Eye (tissue), 1 donor: ENCODE measurements at places on chromosomes 2 and 18.

- no peak for DNase-seq
Observed at GRCh38 chr2:12303181-12304030, 413.3 kb upstream of the TRIB2 start.

DNA sequence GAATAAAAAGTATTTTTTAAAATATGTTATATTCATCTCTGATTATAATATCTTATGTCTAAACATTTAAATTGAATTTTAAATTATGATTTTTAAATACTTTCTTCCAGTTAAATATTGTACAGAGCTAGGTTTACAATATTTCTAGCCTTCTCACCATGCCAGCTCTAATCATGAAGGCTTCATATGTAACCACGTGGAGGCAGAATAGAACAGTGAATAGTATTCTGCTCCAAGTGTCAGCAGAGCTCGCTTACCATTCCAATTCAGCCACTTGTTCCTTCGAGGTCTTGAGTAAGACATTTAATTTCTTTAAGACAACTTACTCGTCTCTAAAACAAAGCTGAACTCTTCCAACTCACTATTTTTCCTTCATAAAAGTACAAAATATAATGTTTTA is 871.8 kb downstream of the SUCLG1 start:
- DNase-seq = no peak

DNA sequence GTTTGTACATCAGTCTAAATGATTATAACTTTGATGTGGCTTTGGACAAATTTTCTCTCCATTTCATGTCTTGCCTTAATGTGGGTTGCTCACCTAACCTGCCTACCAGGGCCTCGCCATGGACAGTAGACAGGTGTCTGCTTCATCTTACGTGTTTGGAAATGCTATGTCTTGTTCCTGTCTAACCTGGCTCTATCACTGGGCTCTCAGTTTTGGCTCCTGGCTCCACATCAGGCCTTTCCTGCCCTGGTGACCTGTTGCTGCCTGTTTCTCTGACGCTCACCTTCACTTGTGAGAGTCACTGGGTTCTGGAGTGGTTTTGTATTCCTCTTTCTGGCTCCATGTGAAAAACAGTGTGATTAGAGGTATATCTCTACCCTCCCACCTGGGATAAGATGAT is 65.9 kb downstream of the PHLPP1 start:
- DNase-seq = no peak

DNA sequence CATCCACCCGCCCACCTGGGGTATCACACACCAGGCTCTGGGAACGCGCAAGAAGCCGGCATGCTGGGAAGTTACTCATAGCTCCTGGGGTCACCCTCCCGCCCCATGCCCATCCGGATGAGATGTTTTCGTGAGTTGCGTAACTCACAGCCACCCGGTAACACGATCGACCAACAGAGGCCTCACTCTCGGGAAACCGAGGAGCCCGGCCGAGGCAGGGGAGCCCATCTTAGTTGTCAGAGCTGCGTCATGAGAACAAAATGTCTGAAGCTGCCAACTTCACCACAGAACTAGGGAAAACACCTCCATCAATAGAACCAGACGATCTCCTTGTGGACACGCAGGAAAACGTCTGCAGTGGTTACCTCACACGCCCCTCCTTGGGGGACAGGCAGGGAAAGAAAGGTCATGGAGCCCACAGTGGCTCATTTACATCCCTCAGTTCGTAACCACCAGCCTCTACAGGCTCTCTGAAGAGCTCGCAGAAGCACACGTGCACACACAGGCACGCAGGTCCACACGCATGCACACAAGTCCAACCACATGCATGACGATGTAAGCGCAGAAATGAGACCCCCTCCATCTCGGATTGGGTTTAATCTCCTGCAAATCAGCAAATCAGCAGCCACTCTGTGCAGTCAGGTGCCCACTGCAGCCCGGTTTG is 26.2 kb downstream of the ADI1 start:
- DNase-seq = no peak

GRCh38 chr2:19124135-19124534 is 234.3 kb downstream of the OSR1 start:
- no peak for DNase-seq

GRCh38 chr2:150110548-150110947 is 376.9 kb downstream of the RND3 start:
- DNase-seq = no peak

GRCh38 chr2:206164261-206164862 is 4.7 kb downstream of the EEF1B2 start:
- peak; percentile 90 for DNase-seq

DNA sequence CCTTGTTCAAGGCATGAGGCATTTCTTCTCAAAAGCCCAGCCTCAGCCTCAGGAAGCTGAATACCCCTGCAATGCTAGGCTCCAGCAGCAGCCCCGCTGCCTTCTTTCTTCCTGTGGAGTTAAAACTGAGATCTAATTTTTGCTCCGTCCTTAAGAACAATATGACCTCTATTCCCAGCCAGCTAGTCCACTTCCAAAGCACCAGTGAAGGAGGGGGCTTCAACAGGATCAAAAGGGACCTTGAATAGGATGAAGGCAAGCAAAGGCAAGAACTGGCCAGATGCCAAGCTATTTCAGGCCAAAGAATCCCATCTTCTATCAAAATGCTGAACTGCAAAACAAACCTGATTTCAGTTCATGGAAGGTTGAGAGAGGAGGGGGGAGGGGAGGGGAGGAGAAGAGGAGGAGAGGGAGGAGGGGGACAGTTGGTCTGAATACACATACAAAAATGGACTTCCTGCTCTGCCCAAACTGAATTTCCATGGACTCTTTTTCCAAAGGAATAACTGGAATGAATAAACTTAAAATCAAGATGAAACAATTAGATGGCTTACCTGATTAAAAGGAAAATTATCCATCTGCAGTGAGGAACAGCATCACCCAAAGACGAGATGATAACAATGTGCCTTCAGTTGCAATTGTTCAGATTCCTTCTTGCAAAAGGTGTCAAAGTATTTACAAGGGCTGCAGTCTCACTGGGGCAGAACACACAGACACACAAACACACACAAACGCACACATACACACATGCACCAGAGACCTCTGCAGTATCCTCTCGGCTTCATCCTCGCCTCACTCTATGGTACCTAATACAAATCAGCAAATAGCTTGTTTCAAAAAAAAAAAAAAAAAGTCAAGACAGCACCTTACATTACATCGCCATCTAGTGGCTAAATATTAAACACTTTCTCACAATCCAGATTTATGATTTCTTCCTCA is at the start of gene SCN1A:
SCN1A (minus strand) TSS at position 804 of the 939 bp plus-strand sequence. CDS start 54,399 bp downstream, outside the sequence.
- DNase-seq = peak; percentile 76

- DNase-seq = no peak
Observed at GRCh38 chr2:102422910-102423309, at the start of gene IL18RAP. TSS of gene IL18RAP (plus strand) at chr2:102423160. CDS start at chr2:102423278, 118 bp downstream.

GRCh38 chr2:42127425-42128424 is 41.4 kb upstream of the EML4 start:
- no peak for DNase-seq

- DNase-seq = no peak
Observed at GRCh38 chr2:241540401-241540770, 18.2 kb upstream of the BOK start.

- DNase-seq = no peak
Observed at GRCh38 chr2:205732314-205732713, 50.0 kb downstream of the NRP2 start.

- no peak for DNase-seq
Observed at GRCh38 chr18:78914249-78914935, 65.2 kb upstream of the SALL3 start.

- peak; percentile 35 for DNase-seq
Observed at GRCh38 chr2:207136874-207137273, 28.9 kb downstream of the KLF7 start.

DNA sequence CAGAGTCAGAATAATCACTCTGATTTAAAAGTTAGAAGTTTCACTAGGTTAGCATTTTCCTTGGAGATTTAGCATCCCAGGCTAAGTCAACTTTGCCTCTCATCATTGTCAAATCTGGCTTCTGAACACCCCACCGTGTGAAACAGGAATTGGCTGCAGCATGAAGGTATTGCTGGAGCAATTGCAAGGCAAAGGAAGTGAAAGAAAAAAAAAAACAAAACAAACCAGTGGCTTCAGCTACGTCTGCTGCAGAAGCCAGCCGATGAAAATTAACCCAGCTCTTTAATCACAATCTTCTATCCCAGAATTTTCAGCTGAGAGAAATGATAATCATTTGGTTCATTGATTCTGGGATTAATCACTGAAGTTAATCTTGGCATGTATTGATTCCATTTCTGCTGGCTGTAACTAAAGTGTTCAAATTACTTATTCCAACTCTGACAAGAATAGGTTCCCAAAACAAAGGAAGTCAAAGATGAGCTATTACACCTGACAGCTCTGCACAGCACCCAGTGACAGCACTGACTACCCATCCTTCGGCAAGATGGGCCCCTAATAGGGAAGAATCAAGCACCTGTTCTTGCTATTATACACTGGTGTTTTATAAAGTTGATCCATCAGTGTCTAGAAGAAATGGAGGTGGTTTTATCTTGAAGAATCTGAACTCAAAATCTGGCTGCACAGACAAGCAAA is 42.7 kb upstream of the REG3G start:
- DNase-seq = no peak

DNA sequence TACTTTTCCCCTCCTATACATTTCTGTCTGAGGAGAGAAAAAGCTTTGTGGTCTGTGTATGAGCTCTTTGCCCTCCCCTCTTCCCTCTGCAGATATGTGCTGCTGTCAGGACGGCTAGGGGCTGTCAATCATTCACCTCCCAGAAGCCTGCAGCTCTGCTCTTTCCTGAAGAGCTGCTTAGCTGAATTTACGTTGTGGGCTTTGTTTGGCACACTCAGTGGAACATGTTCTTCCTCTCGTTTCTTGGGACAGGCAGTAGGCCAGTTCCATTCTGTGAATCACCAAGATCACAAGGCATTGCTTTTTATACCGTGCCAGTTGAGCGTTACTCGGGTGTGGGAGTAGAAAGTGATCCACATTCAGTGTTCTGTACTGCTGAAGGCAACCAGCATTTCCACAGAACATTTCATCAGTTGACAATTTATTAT is 136.7 kb downstream of the LAMA3 start:
- peak; percentile 42 for DNase-seq

DNA sequence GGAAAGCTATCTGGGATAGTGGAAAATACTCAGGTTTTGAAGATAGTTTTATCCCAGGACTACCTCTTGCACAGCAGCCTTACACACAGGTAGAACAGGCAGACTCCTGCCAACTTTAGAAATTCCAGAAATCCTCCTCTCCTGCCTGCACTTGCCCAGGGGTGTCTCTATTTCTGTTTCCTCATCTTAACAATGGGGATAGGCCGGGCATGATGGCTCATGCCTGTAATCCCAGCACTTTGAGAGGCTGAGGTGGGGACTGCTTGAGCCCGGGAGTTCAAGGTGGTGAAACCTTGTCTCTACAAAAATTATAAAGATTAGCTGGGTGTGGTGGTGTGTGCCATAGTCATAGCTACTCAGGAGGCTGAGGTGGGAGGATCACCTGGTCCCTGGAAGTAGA is 117.0 kb upstream of the ARL5A start:
- DNase-seq = no peak

- no peak for DNase-seq
Observed at GRCh38 chr2:38146907-38147307, 71.0 kb upstream of the CYP1B1 start.

DNA sequence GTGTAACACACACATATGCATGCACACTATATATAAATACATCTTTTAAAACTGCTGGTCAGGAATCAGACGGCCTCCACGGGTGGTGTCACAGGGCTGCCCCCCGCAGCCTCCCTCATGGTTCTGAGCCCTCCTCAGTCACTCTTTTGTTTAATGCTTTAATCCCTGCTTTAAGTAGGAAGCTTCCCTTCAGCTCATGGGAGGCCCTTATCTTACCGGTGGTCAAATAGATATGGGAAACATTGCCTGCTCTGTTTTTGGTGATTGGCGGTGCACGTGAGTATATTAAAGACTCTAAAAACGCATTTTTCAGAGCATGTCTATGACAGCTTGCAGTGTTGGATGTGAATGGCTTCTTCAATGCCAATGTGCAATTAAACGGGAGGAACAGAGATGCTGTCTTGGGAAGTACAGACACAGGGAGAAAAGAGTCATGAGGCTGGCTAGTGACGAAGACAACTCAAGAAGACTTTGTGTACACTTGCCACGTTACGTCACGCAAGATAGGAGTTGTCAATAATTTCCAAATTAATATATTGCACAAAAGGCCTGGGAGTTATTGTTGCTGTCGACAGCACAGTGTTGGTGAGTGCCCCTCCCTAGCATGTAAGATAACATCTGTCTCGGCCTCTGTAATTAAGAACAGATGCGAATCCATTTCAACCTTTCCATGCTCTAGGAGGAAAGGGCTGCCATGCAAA is 23.3 kb downstream of the GNLY start:
- peak; percentile 48 for DNase-seq

- no peak for DNase-seq
Observed at GRCh38 chr2:147247749-147248148, 597.1 kb upstream of the ACVR2A start.

DNA sequence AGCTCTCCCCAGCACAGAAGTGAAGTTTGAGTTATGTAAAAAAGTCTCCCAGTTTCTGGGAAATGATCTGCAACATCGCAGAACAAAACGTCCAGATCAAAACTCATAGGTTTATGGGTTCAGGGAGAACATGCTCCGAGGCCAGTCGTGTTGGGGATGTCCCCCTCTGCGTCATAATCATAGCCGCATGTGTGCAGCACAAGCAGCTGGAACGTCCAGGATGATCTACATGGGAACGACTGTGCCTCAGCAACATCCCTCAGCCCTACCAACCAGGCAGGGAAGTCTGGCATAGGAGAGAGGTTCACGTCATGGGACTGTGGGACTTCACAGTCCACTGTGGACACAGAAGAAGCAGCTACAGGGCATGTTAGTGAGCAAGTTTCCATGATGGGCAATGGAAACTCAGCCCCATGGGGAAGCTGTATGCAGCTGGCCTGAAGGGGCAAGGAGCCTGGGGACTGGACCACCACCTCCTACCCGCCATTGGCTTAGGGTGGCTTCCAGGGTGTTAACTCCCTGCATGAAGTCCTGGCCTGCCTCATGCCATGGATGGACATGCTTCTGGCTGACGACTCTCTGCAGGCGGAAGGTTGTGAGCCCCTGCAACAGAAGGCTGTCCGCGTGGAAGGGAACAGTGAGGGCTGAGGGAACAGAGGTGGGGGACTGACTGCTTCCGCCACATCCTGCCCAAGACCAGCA is 96.9 kb downstream of the COPS8 start:
- no peak for DNase-seq

DNA sequence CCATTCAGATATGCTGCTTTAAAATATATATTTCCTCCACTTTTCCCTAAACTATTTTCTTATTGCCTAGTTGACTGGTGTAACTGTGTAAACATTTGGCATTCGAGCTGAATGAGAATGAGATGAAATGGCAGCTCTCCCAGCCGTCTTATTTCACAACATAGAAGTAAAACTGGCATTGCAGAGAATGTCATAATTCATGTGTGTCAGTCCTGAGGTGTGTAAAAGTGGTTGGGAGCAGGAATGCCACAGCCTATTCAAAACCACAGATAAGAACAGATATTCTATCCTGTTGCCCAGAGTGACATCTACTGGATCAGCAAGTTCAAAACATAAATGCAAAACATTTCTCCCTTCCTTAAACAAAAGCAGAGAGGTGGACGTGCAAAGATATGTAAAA is 565.5 kb upstream of the CHAC2 start:
- peak; percentile 50 for DNase-seq
